Lower lobe of right lung (tissue), 2 donors: ENCODE measurements at places on chromosomes 6 and 20. TPM values are rescaled to one million over a fixed set of nuclear protein-coding genes. Genes with fewer than 3 reads are reported as not detected.

DNA sequence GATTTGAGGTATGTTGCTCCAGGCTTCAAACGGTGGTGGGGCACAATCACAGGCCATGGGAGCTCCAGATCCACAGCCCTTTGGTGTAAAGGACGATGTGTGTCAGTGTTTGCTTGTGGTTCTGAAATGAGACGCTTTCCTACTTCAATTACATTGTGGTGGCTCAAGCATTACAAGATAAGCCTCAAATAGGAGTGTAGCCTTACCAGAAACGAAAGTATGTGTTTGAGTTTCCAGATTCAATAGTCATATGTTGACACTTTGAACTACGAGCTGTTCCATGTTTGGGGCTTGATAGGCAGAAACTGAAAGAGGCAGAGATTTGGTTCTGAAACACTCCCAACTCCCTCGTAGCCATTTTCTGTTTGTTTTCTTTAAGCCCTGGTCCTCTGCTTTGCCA is 187.1 kb downstream of the MYLK4 start:
- no peak for DNase-seq

DNA sequence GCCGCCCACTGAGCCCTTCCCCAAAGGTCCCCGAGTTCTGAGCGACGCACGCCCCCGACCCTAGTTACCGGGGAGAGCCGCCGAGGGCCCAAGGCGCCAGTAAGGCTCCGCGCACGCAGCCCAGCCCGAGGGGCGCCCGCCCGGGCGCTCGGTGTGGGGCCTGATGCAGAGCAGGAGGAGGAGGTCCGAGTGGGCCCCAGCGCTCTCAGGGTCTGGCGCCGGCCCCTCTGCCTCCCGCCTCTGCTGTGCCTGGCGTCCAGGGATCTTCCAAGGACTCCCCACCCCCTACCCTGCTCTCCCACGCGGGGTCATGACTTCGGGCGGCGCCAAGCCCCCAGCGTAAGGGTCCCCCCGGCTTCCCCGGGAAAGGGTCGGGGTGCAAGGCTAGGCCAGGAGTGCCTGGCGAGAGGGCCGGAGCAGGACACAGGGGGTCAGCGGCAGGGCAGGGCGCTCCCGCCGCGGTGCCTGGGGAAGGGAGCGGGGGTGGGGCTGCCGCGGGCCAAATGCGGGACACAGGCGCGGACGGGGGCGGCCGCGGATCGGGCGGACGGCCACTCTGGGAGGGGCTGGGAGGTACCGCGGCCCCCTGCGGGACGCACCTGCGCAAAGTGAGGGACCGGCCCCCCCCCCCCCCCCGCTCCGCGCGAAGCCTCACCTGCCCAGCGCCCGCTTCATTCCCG is 637 bp downstream of the ABHD12 start:
- peak; percentile 63 for DNase-seq

DNA sequence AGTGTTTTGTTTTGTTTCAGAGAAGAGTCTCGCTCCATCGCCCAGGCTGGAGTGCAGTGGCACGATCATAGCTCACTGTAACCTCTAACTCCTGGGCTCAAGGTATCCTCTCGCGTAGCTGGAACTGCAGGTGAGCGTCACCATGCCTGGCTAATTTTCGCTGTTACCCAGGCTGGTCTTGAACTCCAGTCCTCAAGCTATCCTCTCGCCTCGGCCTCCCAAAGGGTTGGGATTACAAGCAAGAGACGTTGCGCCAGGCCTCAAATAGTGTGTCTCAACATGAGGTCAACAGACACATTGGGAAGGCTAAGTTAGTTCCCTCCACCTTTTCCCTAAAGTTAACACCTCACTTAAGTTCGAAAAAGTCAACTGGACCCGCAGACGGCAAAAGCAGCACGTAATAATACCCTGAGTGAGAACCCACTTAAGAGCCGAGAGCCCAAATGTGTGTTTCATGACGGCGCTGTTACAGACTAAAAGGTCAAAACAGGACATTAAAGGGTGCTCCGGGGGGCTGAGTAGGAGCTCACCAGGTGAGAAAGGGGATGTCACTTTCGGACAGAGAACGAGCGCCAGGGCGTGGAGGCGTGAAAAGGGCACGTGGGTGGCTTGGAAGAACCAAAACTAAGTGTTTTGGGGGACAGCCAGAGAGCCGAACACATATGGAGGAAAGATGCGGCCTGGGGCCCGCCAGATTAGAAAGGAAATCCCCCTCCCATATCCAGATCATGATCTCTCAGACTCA is 499 bp downstream of the TTI1 start:
- DNase-seq: peak; percentile 73

- DNase-seq: no peak
Observed at GRCh38 chr6:88840289-88840688, 123.1 kb downstream of the RNGTT start.

The GPRC6A gene
- not detected for total RNA-seq

- DNase-seq: no peak
Observed at GRCh38 chr6:4636881-4637224, 139.4 kb upstream of the CDYL start.

GRCh38 chr6:35894776-35895175 is 26.1 kb downstream of the SRPK1 start:
- DNase-seq: no peak

The FOXS1 gene
- 1.1 TPM for total RNA-seq

The ARHGAP40 gene
- 0.83 TPM for total RNA-seq

GRCh38 chr6:15395087-15395486 is 149.2 kb downstream of the JARID2 start:
- DNase-seq: no peak

The MAS1 gene
- total RNA-seq: not detected

DNA sequence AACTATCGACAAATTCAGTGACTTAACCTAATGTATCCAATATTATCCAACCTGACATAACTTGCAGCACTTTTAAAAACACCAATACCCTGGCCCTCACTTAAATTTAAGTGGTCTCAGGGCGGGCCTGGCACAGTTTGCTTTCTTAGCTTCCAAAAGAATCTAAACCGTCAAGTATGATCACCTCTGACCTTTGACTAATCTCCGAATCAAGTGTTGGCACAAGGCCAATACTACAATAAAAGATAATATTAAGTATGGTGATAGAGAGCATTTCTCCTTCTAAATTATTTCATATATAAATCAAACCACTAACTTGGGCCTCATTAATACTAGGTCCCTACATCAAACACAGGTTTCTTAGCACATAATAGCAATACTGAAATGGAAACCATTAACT is 153.0 kb downstream of the PTPRK start:
- DNase-seq: no peak

The CST4 gene
- not detected for total RNA-seq

DNA sequence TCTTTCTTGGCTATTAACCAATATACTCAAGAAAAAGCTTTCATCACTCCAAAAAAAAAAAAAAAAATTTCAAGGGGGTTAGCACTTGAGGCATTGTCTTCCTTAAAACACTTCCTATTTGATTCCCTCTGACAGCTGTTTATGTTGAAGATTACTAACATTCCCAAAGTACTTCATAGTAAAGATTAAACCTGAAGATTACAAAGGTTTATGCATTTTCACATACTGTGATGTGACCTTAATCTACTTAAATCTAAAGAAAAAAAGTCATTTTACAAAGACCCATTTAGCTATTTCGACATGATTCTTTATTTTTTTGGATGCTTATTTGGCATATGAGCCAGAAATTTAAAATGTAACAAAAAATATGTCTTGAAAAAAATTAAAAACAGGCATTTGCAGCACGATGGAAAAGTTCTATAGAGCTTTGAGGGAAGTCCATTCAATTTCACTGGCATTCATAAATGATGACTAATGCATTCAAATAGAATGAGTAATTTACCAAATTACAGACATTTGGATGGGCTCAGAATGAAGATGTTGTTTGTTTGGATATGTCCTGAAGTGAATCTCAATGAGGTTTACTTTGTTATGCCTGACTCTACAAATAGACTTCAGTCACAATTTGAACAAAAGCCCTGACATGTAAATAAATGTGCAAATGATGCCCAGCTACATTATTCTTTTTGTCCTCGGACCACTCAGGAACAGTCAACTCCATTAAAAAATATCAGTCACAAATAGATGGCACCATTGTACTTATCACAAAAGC is 674.6 kb upstream of the MARCKS start:
- DNase-seq: no peak

DNA sequence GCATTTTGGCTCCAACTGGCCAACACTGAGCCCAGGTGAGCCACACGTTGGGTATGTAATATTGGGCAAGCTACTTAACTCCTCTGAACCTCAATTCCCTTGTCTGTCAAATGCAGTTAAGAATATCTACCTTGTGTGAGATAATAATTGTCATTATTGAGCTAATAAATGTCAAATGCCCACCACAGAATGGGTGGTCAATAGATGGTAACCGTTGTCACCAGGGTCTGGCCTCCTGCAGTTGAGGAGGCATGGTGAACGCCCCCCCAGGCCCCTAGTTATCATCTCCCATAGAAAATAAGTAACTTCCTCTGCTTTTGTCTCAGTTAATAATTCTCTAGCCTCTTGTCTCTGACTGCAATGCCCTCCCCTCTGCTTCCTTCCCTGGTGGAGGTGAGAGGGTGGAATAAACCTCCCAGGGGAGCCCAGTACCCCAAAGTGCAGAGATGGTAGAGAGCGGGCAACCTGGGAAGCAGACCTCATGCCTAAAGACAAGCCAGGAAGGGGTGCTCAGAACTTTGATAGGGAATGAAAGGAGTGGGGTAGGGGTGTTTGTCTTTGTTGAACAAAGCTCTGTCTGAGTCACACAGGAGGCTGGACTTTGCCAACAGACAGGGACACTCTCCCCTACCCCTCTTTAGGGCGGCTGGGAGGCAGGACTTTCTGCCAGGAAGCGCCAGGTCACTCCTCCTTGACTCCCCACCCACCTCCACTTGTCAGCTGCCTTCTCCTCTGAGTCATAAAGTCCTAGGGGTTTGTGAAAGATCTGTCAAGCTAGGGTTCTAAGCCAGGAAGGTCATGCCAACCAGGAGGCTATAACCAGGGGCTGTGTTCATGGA is 1.3 kb upstream of the UNC5CL start:
- no peak for DNase-seq

The SLC52A3 gene
- 1.1 TPM for total RNA-seq

DNA sequence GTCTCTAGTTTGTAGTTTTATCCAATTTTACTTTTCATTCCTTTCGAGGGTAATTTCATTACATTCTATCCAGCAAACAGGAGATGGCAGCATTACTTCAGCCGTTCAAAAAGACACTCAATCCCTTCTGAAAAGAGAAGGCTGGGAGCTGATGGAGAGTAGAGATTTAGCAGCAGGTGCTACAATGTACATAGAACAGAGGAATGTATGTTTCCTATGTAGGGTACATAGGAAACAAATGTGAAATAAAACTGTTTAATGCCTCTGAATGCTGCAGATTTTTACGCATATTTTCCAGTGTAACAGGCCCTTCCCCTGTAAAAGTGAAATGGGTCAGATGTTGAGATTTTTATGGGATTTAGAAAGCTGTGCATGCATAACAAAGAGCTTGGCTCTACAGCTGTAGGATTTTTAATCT is 16.0 kb downstream of the RPS12 start:
- DNase-seq: no peak

GRCh38 chr20:4867051-4867450 is 134.3 kb downstream of the SLC23A2 start:
- no peak for DNase-seq

DNA sequence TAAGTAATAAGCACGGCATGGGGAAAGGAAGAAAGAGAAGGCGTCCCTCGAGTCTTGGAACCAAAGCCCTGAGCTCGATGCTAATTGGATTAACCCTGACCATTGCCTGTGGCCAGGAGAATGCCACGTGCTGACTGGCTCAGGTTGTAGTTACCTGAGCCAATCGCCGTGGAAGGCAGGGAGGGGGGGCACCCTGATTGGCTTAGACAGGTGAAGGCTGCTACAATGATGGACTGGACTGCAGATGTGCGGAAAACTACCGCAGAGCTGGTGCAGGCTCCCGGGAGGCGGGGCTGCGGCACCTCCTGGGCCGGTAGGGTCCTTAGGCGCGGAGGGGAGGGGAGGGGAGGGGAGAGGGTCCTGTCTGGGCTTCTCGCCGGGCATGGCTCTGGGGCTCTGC is 121.3 kb downstream of the TFAP2C start:
- DNase-seq: no peak

The SNAP25 gene
- total RNA-seq: 0.65 TPM

GRCh38 chr20:60117065-60117464 is 158.8 kb downstream of the CDH26 start:
- DNase-seq: no peak

- DNase-seq: no peak
Observed at GRCh38 chr20:25216199-25216945, 20.9 kb downstream of the ENTPD6 start.

GRCh38 chr6:132797951-132798868 is at the start of gene SLC18B1:
SLC18B1 (minus strand) TSS chr6:132798637; CDS start chr6:132798456, 181 bp downstream.
- DNase-seq: peak; percentile 79
